ENCODE measurements at places on chromosomes 6 and 20.

- no peak for DNase-seq
These were observed 173.2 kb downstream of the CDH26 start for GRCh38 chr20:60131375-60131774.

GRCh38 chr6:112690497-112691202 lies 343.5 kb downstream of the RFPL4B start:
- no peak for DNase-seq

GRCh38 chr6:87482366-87482765 lies 9.6 kb downstream of the SLC35A1 start:
- DNase-seq = no peak

DNA sequence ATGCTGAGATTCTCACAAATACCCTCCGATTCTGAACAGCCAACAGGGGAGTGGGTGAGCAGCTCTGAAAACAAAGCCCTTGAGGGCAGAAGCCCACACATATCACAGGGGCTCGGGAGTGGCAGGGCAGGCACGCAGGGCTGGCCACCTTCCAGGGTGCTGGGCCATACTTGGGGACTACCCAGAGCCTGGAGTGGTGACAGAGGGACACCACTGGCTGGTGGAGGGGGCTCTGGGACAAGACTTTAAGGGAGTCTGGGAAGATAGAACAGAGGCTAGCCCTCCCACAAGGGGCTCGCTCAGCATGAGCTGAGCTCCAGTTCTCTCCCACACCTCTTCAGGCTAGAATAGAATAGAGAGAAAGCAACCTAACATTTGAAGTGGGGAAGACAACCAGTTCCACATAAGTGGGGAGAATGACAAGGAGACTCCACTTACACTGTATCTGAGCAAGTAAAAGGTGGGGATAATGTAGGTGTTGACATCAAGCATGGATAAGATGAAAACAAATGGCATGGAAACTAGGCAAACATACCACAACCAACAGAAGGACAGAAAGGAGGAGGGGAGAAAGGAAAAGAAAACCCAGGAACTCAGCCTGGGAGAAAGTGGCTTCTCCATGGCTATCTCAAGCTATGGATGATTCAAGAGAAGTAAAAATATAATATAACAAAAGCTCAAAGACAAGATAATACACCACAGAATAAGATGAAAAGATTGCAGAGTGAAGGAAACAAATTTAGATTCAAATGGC lies 7.0 kb downstream of the PPIL1 start:
- DNase-seq = no peak

- DNase-seq = no peak
These were observed 65.3 kb downstream of the BMP2 start for GRCh38 chr20:6832811-6833210.

GRCh38 chr6:133568970-133569889 lies 319.7 kb upstream of the TCF21 start:
- DNase-seq = peak; percentile 50

DNA sequence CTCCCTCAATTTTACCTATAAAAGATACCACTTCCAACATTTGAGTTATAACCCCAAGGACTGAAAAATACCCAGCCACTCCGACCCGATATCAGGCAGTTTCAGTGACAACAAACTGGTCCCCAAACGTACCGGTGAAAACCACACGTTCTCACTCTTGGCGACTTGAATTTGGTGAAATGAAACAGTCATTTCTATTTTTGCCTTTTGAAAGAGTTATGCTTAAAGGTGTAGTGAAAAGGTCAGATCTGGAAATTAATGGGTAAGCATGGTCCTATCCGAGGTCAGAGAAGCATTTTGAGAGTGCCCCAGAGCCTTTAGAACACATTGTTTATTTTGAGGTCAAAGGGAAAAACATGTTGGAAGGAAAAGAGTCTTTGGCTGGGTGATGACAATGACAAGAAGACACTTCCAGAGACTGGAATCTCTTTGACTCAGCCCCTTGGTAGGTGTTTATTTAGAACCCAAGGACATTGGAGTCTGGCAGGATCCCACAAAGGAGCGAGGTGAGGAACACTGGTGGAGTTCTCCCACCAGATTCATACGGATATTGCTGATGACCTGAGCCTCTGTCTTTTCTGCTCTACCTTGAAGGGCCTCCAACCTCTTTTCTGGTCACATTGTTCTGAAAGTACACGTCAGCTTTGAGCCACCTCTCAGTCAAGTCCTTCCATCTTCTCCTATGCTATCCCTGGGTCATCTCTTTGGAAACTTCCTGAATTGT lies 235.0 kb downstream of the GMPR start:
- DNase-seq = no peak

DNA sequence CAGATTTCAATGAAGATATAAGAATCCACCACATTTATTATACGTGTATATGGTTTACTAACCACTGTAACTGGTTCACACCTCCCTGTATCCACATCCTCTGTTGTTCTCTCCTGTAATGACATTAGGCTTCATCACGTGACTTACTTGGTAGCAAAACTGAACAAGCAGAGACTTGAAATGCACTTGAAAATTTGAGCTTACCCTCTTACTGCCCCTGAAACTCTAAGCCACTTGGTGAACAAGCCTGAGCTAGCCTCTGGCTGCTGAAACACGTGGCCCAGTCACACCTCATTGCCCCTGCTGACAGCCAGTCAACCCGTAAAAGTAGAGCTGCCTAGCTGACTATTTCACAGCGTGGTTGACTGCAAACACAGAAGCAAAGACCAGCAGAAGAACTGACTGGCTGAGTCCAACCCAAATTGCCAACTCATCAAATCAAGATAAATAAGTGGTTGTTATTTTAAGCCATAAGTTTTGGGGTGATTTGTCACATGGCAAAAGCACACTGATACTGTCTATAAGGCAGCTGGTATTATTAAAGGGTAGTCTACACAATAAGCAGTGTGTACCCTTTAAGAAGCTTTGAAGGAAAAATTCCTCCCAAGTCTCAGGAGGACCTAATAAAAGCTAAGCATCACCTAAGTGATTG lies 109.0 kb downstream of the RALGAPA2 start:
- DNase-seq = peak; percentile 49

DNA sequence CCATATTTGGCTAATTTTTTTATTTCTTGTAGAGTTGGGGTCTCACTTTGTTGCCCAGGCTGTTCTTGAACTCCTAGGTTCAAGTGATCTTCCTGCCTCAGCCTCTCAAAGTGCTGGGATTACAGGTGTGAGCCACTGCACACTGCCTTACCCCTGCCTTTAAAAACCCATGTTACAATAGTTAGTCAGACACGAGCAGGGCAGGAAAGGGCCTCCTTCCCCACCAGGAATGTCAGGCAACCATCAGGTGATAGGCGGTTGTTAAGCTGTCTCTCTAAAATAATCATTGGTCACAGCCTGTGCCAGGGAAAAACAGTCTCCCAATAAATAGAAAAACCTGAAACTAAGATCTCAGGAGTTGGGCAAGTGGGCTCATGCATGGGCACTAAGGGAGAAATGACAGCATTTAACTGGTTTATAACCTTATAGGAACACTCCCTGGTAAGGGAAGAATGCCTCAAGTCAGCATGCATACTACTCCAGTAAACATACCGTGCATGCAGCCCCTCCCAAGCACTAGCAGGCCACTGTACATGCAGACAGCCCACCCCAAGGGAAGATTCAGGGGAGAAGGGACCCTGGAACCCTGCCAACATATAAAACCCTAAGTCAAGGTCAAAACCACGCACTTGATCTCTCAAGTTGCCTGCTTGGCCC lies 8.4 kb downstream of the OR2H2 start:
- DNase-seq = no peak

Data from Karpas-422 (cell line).